Stimulated activated effector memory CD8-positive, alpha-beta T cell treated with anti-CD3 and anti-CD28 coated beads, Interleukin-12 subunit alpha, Interleukin-12 subunit beta, amount 100 ng/mL, for 72 hours (primary cell): ENCODE measurements at places on chromosomes 11 and 22.

- DNase-seq, result no peak
Measured at GRCh38 chr11:12640355-12640754, 33.9 kb upstream of the TEAD1 start.

GRCh38 chr11:117044287-117045035, 53.8 kb downstream of the SIK3 start:
- no peak for DNase-seq

DNA sequence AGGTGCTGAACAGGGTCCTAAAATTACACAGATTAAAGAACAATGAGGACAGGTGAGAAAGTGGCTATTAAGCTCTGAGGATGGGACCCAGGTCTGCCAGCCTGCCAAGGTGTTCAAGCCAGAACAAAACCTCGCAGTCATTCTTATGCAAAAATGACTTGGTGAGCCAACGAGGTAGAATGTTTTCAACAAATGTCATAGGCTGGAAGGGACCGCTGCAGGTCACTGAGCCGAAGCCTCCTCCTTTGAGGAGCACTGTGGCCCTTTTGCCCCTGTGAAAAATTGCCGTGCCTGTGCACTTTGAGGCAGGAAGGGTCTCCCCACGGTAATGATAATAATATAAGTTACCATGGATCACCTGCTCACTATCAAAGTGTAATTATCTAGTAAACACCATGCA, 216.2 kb downstream of the DSCAML1 start:
- DNase-seq, result no peak

DNA sequence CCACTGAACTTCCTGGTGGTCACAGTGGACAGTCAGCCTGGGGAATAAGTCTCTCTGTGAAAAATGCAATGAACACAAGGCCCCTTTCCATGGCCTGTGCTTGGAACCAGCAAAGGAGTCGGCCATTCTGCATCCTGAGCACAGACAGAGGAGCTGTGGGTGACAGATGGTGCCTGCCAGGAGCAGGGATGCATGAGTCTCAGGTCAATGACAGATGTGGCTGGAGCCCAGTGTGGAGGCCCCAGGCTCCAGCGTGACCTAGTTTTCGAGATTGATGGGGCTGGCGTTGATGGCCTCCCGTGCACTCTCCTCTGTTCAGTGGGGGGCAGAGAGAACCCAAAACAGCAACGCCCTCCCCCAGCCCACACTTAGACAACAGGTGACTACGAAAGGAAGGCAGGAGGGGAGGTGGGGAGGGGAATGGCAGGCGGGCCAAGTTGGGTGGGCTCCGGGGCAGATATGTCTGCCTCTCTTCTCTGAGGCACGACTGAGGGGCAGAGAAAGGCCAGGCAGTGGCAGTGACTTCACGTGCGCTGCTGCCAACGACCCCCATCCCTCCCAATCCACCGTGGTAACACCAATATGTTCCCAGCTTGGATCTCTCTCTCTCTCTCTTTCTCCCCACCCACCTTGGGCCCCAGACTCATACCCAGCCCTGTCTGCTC, 34.4 kb upstream of the CD5 start:
- no peak for DNase-seq

- no peak for DNase-seq
Measured at GRCh38 chr22:48575618-48576332, 1251.9 kb downstream of the BRD1 start.

DNA sequence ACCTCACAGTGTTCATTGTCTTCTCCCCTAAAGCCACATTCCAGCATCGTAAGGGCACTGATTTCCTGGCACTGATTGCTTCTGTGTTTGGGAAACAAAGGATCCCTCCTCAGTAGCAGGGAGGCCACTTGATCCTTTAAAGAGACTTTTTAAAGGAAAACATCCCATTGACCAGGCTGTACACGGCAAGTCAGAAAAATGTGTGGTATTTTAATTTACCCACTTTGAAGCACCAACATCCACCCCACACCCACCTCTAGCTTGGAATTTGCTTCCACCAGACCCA, 364.9 kb downstream of the SHANK2 start:
- DNase-seq, result no peak

DNA sequence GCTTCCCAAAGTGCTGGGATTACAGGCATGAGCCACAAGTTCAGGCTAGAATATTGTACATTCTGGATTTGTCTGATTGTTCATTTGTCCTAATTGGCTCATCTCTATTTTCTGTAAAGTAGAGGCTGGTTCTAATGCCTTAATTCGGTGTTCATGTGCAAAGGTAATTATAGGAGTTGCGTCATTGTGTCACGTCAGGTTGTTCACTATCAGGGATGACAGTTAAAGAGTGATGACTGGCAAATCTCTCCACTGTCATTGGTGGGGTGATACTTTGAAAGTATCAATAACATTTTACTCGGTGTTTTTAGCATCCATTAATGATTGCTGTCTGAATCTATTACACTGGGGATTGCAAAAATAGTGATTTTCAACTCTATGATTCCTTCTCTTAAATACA, 103.5 kb downstream of the HIPK3 start:
- no peak for DNase-seq

- DNase-seq, result no peak
Measured at GRCh38 chr11:132971351-132971750, 561.0 kb downstream of the OPCML start.

GRCh38 chr11:117170210-117170609, 8.3 kb upstream of the SIDT2 start:
- DNase-seq, result no peak

DNA sequence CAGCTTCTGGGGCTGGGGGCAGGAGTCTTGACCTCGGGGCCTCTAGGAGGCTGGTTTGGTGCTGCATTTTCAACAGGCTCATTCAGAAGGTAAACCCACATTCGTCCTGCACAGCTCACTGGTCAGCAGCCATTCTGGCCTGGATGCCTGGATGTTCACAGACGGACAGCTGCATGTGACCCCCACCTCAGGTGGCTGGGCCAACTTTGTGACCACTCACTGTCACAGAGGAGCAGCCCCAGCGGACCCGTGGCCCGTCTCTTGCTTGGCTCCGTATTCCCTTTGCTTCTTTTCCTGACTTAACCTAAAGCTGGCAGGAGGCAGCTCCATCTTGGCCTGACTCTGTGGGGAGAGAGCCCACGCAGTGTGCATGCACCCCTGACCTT, 8.2 kb downstream of the DGCR8 start:
- no peak for DNase-seq

- DNase-seq, result no peak
Measured at GRCh38 chr11:32615422-32615821, 31.8 kb downstream of the EIF3M start.

DNA sequence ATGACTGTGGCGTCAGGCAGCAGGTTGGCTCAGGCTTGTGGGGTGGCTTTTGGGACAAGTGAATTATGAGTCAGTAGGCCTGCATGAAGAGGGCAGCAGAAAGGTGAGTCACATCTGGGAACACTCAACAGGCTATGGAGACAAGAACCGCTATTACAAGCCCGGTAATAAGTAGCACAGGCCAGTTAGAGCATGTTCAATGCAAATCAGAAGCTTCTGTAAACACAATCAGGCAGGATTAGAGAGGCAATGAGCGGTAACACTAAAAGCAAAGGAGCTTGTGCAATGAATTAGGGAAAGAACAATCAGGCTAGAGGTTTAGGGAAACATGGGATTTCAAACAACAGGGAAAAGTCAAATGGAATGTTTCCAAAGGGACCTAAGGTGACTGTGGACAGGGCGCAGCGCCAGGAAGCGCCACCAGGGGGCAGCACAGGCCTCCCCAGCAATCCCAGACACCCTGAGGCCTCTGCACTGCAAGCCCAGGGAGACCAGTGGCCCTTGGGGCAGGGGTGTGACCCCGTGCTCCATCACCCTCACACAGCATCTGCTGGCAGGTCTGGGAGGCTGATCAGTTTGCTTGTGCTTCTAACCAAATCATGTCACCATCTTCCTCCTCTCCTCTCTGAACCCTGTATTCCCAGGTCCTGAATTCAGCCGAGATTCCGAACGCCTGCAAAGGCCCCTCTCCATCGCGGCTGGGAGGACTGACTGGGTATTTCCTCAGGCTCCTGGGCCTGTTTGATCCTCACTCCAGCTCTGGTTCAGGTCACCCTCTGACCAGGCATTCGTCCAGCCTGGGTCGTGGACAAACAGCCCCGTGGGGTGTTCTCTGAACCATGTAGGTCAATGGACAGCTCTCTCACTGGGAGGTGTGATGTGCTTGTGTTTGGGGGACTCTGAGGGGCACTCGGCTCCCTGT, 50.0 kb downstream of the C11orf58 start:
- DNase-seq, result peak; percentile 58

DNA sequence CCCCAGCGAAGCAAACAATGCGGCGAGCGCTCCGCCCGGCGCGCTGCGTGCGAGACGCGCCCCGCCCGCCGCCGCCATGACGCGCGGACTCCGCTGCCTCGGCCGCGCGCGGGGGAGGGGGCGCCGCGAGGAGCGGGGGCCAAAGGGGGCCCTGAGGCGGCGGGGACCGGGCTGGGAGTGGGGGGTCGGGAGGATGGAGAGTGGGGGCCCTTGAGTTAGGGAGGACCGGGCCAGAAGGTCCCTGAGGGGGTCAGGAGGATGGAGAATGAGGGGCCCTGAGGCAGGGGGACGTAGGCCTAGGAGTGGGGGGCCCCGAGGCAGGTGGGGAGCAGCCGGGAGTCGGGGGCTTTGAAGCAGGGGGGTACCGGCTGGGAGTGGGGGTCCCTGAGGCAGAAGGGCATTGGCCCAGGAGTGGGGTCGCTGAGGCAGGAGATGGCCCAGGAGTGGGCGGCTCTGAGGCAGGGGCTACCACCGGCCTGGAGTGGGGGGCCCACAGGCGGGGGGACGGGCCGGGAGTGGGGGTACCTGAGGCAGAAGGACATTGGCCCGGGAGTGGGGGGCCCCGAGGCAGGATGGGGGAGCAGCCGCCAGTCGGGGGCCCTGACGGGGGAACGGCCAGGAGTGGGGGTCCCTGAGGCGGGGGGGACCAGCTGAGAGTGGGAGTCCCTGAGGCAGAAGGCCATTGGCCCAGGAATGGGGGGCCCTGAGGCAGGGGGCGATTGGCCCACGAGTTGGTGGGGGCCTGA, at the start of gene BRD1:
BRD1 (minus strand) TSS at position 21 of the 746 bp plus-strand sequence. CDS start 3,556 bp downstream, outside the sequence.
- DNase-seq, result peak; percentile 46

DNA sequence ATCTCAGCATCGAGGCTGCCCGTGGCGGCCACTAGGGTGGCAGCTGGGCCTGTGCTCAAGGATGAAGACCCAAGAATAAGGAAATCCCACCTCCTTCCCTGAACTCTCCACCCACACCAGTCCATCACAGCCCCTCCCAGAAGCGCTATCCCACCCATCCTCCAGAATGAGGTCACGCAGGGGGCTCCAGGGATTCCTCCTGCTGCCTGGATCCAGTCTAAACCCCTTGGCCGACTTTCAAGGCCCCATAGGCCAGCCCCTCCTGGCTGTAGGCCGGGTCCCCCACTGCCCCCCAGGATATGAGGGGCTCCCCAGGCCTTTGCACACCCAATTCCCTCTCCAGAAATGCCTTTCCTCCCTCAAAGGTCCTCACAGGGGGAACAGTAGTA, 19.0 kb upstream of the SCGB1A1 start:
- DNase-seq, result no peak

DNA sequence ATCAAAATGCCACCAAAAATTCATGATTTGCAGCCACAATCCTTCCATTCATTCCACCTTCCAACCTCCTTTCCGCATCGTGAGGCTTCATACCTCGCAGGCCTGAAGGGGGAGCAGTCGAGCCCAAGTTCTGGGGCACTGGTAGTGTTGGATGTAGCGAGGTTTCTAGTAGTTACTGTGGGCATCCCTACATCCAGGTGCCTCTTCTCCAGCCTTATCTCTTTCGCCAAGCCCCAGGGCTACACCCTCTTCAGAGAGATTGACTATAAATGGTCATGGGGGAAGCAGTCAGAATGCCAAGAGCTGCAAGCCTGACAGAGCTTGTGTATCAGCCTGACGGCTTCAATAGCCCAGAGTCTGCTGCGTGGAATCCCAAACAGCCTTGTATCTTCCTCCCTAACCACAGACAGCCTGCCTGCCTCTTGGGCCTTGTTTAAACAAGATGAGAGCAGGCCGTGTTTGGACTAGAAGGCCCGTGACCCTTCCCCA, 28.9 kb downstream of the CLMP start:
- DNase-seq, result peak; percentile 54

GRCh38 chr11:115377882-115378296, 126.3 kb downstream of the CADM1 start:
- no peak for DNase-seq

DNA sequence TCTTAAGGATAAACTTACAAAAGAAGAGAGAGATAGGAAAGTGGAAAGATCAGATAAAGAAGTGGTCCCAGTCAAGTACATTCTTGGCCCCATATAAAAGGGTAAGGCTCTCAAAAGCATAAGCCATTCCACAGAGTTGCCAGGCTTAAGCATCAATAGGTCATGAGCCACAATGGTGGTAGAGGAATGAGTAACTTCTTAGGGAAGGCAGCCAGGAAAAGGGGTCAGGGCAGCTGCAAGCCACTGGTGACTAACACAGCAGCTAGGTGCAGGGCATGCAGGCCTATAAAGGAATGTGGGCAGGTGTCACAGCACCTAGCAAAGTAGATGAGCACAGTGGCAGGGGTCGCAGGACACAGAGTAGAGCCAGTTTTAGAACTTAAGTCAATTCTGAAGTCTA, 302.6 kb upstream of the FAT3 start:
- DNase-seq, result no peak

DNA sequence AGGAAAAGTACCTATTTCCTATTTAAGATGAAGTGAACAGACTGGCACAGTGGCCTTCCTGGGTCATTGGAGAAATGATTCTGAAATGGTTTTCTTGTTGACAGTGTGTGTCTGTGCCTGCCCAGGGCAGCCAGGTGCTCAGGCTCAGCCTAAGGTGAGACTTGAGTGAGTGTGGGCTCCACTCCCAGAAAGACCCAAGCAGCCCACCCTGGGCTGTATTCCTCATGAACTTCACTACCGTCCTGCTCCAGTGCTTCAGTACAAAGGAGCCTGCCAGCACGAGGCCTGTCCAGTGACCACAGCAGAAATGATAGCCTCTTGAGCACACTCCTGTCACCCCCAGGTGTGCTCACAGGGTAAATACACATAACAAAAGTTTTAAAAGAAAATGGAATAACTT, 49.5 kb downstream of the GAB4 start:
- no peak for DNase-seq

DNA sequence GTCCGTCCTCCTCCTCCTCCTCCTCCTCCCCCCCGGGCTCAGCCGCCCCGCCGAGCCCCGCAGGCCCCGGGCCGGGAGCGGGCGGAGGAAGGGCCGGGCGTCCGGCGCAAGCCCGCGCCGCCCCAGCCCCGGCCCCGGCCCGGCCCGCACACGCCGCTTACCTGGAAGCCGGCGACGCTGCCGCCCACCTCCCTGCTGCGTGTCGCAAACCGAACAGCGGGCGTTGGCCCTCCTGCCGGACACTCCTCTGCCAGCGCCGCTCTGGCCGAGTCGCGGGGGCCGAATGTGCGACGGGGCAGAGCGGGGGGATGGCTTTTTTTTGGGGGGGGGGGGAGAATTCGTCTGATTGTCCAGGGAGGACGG, 1.1 kb downstream of the IGF2 start:
- DNase-seq, result no peak

- peak; percentile 20 for DNase-seq
Measured at GRCh38 chr22:50361688-50362087, 18.6 kb downstream of the PPP6R2 start.

DNA sequence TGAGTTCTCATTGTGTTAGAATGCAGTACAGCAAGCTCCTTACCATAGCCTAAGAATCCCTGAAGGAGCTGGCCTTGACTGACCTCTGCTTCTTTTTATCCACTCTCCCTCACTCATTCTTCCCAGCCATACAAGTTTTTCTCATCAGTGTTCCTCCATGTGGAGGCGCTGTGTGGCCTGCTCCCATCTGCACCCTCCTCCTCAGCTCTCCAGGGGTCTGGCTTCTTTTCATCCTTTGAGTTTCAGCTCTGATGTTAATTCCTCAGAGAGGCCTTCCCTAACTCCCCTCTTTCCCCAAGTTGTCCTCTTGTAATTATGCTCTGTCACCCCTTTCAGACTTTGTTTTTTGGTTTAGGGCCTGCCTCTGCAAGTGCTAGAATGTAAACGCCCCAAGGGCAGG, 144.8 kb downstream of the WNT7B start:
- no peak for DNase-seq
